Neural crest cell (in vitro differentiated cells): ENCODE measurements at places on chromosomes 6 and 20. TPM values are rescaled to one million over a fixed set of nuclear protein-coding genes. Genes with fewer than 3 reads are reported as not detected.

NKAPL gene
- not detected in 2 replicates for total RNA-seq

DOK5 gene
- 4.1 and 4.4 TPM in 2 replicates for total RNA-seq

XKR7 gene
- total RNA-seq, result 4.5 and 4.9 TPM in 2 replicates

TBX18 gene
- 0.27 and 0.47 TPM in 2 replicates for total RNA-seq

TAGAP gene
- total RNA-seq, result not detected in 2 replicates

EFCAB8 gene
- 0.26 TPM in 1 of 2 replicates, not detected in the other for total RNA-seq

GFOD1 gene
- 2.2 TPM in 2 replicates for total RNA-seq

TIAM2 gene
- total RNA-seq, result 33.5 and 36.8 TPM in 2 replicates

GGTLC1 gene
- total RNA-seq, result not detected in 2 replicates

RIPPLY2 gene
- total RNA-seq, result 0.66 and 0.72 TPM in 2 replicates

- DNase-seq, result no peak
These were observed 211.8 kb downstream of the CDKAL1 start for GRCh38 chr6:20746024-20746423.

DNA sequence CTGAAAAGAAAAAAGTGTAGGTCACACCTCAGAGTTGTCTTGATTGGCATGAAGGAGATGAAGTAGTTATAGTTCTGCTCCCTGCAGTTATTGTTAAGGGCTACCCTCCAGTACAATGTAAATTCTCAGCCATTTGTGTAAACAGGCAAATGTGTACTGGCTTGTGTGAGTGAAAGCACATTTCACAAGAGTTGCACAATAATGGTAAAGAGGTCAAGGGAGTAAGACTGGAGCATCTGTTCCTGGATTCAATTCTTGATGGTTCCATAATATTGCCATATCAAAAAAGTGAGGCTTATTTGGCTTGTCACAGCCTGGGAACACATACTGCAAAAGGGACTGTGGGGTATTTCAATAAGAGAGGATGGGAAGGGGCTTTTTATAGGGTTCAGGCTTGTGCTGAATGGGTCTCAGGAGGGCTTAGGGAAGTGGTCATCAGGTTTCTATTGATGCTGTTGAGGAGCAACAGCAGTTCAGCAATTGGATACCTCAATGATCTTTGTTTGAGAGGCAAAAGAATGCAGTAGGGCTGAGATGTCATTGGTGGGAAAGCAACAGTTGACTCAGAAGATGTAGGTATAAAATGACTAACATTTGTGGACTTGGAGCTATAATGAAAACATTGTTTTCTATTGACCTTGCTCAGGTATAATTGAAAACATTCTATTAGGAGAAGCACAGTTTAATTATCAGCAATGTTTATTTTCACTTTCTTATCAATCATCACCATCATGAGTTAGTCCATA is 402.6 kb downstream of the BCKDHB start:
- no peak for DNase-seq

- DNase-seq, result no peak
These were observed 1.7 kb downstream of the ARFGEF2 start for GRCh38 chr20:48923149-48923718.

DNA sequence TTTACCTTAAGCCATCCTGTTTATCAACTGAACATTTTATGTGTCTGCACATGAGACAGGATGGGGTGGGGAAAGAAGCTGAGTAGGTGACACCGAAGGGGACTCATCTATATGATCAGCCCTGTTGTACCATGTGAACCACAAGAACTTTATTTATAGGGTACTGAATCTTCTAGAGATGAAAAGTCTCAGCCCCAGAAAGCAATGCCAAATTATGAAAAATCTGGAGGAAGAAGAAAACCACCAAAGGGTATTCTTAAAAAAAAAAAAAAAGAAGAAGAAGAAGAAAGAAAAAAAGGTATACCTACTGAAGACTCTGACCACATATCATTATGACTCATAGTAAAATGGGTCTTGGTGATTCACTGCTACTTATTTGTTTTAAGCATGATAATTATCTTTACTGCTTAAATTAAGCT is 39.8 kb upstream of the HBS1L start:
- DNase-seq, result no peak

DNA sequence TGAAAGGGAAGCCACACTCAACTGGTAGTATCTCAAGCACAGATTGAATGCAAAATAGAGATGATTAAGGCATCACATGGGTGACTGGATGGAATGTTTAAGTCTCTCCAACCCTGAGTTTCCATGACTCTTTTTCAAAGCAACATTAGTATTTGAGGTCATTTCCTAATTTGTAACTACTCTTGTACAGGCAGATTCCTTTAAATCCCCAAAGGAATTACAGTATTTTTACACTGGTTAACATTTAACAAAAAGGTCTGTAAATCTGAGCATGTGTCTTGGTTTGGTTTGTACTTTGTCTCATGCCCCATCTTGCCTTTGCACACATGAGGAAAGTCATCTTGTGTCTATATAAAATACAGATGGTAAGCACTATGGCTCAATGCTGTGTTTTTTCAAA is 15.1 kb downstream of the RMND1 start:
- no peak for DNase-seq

DNA sequence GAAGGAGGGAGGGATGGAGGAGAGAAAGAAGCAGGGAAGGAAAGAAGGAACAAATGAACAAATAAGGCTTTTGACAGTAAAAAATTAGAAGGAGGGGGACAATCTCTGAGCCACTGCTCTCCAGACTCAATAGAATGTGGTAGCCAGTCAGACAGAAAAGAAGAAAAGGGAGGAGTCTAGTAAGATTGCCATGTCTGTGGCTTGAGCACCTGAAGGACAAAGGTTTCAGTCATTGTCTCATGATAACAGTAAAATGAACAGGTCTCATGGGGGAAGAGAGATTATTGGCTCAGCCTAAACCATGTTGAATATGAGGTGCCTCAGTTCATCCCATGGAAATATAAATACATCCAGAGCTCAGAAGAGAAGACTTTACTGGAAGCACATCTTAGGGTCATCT is 14.0 kb upstream of the LOC128125822 start:
- DNase-seq, result no peak

DNA sequence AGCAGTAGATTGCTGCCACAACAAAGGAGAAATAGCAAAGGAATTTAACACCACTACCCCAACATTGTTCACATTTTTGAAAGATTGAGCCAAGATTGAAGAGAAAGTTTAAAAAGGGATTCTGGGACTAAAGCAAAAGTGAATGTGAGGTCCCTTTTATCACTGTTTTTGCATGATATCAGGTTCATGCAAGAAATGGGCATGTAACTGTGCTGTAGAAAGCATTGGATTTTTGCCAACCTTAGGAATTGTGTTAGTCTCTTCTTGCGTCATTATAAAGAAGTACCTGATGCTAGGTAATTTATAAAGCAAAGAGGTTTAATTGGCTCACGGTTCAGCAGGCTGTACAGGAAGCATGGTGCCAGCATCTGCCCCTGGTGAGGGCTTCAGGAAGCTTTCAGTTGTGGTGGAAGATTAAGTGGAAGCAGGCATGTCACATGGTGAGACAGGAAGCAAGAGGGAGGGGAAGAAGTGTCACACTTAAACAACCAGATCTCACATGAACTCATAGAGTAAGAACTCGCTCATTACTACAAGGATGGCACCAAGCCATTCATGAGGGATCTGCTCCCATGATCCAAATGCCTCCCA is 4.6 kb upstream of the GJB7 start:
- no peak for DNase-seq

- no peak for DNase-seq
These were observed 16.5 kb downstream of the GTF2H5 start for GRCh38 chr6:158184608-158185007.

DNA sequence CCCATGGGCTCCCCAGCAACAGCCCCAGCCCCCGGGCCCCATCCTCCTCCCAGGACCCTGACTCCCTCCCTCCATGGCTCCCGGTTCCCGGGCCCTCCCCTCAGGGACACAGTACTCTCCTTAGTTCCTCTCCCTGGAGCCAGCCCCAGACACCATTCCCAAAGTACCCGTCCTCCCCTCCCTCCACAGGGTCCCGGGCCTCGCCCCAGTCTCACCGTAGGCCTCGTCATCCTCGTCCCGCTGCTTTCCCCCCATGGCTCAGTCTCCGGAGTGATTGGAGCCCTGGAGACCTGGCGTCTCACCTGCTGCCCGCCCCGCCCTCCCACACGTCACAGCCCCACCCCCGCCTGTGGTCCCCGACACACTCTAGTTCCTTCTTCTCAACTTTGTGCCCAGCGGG is at the start of gene SLC44A4:
SLC44A4 (minus strand) TSS at position 272 of the 400 bp plus-strand sequence; CDS start at position 255, 17 bp downstream.
- no peak for DNase-seq

DNA sequence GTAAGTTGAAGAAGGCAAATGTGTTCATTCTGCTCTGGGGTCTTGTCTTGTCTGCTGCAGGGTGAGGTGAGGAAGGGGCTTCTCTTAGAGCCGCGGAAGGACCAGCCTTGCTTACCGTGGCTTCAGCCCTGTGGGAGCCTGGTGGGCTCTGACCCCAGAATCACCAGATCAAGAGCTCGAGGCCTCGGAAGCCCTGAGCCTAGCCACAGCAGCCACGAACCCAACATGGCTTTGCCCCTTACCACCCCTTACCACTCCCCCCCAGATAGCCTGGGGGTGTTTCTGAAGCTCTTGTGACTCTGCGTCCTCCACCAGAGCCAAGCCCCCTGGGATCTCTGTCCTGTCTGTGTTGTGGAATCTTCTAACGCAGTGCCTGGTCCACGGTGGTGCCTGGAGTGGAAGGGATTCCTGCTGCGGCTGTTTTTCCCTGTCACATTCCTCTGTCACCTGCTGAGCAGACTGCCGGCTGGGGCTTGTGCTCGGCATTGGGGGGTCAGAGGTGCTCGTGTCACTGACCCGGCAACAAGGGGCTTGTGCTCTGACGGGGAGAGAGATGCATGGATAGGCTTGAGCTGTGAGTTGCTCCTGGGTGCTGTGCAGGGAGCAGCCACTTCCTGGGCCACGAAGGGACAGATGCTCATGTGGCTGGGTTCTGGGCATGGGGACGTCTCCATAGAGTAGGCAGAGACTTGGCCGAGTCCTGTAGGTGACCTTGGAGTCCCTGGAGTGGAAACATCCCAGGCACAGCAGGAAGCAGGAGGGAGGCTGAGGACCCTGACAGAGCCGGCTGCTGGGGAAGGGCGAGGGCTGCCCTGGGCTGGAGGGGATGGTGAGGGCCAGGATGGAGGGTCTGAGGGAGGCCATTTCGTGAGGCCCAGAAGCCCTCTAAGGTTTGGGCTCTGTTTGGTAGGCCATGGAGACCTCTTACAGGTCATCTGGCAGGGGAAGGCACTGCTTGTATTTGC is 316.0 kb downstream of the QKI start:
- DNase-seq, result no peak
